ENCODE measurements at places on chromosomes 1 and 21.

GRCh38 chr1:65207317-65207716, 59.3 kb downstream of the AK4 start:
- no peak for DNase-seq

GRCh38 chr1:50174101-50174500, 65.4 kb downstream of the ELAVL4 start:
- no peak for DNase-seq

GRCh38 chr1:32073299-32074229, 825 bp downstream of the TMEM39B start:
- no peak for DNase-seq

DNA sequence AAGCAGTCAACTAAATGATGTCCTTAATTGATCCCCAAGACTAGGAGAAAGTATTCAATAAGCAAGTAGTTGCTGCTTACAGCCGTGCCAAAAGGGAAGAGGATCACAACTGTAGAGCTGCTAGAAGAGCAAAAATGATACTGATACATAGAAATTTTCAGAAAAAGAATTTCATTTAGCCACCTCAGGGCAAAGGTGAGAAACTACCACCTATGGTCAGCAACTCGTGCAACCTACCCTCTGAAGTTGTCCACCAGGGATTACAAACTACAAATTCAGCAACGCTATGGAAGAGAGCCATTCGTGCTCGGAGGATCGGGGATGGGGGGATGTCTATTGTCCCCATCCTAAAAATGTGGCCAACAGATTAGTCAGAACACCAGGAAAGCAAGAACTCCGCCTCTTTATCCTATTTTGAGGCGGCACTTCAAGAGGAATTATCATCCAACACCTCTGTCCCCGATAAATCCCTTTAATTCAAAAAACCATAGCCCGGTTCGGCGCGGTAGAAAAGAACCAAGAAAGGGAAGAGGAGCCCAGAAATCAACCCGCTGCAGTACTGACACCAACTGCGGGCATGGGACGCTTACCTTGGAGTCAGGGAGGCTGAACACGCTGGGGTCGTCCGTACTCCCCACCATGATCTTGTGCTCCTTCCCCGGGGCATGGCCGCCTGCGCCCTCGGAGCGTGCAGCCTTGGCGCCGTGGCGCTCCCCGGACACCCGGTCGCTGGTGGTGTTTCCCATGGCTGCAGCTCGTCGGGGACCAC, 687 bp downstream of the PRKAB2 start:
- DNase-seq: no peak

GRCh38 chr1:8409106-8409505, 91.2 kb downstream of the SLC45A1 start:
- DNase-seq: peak; percentile 59

DNA sequence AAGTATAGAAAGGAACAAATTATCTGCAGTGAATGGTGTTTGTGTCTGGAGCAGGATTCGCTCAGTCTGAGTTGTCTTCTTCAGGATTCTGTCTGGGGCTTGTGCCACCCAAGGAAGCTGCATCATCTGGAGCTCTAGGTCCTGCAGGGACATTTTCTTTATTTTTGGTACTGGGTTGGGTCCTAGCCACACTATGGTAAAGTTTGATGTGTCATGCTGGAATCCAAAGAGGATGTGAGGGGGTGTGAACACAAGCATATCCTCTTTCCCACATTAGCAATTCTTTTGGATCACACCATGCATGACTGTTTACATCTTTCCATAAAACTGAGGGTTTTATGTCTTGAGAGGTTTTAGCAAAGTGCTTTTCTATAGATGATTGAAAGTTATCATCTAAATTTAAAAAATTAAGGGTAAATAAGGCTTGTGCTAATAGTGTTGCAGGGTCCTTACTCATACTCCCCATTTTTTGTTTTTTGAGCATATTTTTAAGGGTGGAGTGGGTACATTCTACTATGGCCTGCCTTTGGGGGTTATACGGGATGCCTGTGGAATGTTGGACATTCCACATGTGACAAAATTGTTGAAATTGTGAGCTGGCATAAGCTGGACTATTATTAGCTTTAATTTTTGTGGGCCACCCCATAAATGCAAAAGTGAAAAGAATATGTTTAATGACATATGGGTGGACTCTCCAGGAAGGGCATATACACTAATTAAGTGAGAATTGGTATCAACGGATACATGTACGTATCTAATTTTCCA, 152.0 kb upstream of the HMCN1 start:
- peak; percentile 66 for DNase-seq

DNA sequence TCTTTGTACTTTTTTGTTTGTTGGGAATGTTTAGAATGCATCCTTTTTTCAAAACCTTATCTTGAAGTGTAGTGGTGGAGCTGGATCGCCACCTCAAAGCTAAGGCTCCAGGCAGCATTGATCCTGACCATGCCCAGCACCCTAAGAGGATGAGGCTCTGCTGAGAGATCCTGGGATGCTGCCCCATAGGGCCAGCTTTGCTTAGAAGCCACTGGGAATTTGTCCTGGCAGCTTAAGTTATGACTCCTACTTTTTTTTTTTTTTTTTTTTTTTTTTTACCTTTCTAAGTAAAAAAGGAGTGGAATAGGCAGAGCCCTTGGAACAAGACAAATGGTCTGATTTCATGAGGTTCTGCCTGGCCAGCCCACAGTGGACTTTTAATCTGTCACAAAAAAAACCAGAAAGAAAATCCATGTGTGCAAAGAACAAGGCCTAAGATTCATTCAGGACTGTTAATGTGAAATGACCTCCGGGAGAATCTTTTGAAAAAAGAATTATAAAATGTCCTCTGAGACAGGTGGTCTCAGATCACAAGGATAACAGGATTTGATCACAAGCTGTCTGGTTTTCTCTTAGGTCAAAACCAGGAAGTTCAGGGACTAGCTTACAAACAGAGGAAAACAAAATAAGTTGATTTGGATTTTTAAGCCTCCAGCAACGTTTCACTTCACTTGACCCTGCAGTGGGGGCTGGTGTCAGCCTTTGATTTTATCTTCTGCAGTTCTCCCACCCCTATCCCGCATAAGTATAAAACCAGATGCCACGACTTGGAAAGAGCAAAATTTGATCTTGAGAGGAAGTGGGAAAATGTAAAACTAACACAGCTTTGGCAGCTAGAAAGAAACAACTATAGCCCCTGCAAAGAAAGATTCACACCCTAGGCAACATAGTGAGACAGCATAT, 25.9 kb upstream of the RAP1A start:
- no peak for DNase-seq

- DNase-seq: peak; percentile 37
Measured at GRCh38 chr1:239250353-239251035, 135.9 kb upstream of the CHRM3 start.

DNA sequence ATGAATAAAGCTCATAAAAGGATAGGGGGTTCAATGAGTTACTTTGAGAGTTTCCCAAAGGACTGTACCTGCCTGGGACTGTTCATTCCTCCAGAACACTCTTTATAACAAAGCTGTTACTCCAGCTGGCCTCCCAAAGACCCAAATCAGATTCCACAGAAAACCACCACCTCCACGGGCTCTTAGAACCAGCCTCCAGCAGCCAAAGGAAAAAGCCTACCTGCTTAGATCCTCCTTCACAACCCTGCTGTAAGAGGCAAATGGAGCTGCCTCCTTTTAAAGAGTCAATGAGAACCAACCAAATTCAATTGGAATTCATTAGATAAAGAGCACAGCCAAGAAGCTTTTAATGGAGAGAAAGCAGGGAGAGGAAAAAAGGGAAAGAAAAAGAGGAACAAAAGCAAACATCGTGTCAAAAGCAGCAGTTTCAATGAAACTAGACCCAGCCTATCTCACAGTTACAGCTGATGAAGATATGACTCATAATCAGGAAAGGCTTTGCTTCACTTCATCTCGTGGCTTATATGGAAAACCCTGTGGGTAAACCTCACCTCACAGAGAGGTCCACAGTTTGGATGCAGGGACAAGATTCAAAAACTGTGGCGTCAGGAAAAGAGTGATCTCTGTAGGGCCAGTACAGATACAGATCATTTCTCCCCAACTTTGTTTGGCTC, 27.8 kb upstream of the FMO4 start:
- DNase-seq: peak; percentile 79

DNA sequence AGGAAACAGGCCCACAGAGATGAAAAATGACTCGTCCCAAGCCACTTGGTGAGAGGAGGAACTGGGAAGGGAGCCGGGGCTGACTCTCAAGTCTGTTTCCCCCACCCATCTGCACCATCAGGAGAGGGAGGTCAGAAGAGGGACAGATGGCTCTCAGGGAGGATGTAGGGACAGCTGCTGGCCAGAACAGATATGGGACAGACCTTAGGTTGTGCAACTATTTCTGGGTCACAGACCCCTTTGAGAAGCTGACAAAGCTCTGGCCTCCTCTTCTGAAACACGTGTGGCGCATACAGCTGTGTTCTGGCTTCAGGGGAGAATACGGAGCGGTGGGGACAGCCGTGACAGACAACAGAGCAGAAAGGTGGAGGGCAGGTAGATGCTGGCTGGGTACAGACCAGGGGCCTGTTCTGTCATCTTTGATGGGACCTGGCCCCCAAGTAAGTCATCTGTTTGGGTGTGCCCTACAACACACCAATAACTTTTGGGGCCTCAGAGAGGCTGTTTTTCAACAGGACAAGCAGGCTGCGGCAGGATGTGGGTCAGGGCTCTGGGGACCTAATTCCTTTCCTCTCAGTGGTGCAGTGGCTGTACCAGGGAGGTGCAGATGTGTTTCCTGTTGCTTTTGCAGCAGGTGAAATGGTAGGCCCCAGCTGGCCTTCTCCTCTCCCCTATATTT, 7.3 kb downstream of the SH3BGRL3 start:
- peak; percentile 69 for DNase-seq

- no peak for DNase-seq
Measured at GRCh38 chr1:147558045-147558444, 16.7 kb downstream of the BCL9 start.
